ENCODE measurements at places on chromosomes 7 and 10.
A peak's percentile ranks its signal among the peaks of the same experiment; 100 is the strongest.

GRCh38 chr10:12405342-12406320, 56.3 kb downstream of the CAMK1D start:
- DNase-seq = peak; percentile 11

- DNase-seq = no peak
These were observed 8.9 kb upstream of the KCNK18 start for GRCh38 chr10:117188371-117188770.

DNA sequence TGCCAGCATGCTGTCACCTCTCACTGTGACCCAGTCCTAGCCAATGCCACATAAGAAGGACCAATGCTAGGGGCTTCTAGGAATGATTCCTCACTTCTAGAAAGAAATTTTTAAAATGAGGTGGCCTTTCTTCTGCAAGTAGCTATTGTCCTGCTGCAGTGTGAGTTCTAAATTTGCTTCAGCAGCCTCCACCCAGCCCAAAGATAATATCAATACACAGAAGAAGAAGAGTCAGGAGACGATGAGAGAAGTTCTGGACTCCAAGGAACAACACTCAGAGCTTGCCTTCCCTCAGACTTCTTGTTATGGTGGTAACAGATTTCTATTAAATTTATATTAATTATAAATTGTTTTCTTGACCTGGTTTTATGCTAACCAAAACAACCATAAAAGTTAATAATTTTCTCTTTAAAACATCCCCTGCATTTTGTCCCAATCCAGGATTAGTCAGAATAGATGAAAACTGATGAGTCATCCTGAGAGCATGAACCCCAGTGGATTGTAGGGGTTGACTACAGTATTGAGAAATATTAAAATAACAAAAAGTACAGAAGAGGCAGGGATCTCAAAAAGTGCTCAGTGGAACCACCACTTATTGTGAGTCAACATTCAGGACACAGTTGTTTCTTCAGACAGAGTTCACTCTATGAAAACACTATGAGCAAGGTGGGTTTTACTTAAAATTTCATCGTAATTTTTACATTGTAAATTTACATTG, 29.6 kb upstream of the AKR1C2 start:
- no peak for DNase-seq

- no peak for DNase-seq
These were observed 11.6 kb upstream of the CAMK1D start for GRCh38 chr10:12337453-12338372.

- no peak for DNase-seq
These were observed 113.7 kb downstream of the EGFR start for GRCh38 chr7:55132550-55132889.

- DNase-seq = no peak
These were observed 19.3 kb upstream of the TRIM8 start for GRCh38 chr10:102624751-102625645.

DNA sequence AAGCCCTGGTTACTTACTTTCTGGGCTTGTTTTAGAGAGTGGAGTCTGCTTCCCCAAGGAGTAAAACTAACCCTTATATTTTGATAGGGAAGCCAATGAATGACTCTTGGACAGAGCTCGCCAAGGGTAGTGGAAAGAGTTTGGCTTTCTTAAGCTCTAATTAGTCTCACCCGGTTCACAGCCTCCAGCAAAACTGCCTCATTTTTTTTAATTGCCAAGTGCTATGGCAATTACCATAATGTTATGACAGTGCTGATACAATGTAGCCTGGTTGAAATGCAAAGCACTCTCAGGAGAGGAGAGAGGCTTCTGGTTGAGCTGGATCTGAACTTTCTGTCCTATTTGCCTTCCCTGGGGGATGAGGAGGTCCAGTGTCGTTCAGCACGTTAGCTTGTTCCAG, 376.1 kb upstream of the CHRM2 start:
- DNase-seq = no peak

- DNase-seq = no peak
These were observed 90.0 kb upstream of the PAX2 start for GRCh38 chr10:100655326-100655759.

DNA sequence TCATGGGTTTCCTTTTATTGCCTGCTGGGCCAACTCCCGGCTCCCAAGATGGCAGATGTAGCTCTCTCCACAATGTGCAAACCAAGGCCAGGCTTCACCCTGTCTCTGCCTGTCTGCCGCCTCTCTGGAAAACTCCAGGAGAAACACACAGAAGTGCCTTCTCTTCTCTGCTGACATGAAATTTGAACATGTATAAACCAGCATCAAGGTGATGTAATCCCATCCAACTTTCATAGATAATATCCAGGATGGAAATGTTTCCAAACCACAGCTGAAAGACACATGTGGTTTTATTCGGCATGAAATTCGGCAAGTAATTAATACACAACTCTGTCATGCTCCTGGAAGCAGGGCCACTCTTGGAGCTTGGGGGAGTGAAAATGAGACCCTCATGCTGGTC, 297.2 kb downstream of the C7orf25 start:
- no peak for DNase-seq

DNA sequence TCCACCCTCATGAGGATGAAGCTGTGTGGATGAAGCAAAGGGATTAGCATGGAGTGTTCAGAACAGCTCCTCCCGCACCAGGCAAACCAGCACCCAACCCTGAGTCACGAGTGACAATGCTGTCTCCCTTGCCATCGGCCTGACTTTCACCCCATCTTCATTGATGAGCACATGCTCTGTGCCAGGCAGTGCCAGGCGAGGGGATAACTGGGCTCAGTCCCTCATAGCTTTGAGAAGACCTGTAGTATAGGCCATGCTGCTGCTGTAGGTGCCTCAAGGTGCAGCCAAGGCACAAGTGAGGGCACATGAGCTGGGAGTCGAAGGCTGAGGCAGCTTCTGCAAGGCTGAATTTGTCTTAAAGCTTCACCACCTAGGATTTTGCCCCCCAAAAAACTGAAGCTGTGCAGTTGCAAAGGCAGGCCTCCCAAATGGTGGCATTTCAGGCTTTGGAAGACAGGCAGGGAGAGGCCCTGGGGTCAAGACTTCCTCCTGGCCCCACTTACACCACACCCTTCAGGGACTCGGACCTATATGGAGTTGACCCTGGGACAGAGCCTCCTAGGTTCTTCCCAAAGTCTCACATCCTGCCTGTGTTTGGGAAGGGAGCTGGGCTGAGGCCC, 54.2 kb upstream of the GDF10 start:
- DNase-seq = no peak

- DNase-seq = no peak
These were observed 17.2 kb downstream of the ZNF488 start for GRCh38 chr10:47366731-47367460.

GRCh38 chr7:148340438-148341280, 249.9 kb upstream of the C7orf33 start:
- DNase-seq = no peak

DNA sequence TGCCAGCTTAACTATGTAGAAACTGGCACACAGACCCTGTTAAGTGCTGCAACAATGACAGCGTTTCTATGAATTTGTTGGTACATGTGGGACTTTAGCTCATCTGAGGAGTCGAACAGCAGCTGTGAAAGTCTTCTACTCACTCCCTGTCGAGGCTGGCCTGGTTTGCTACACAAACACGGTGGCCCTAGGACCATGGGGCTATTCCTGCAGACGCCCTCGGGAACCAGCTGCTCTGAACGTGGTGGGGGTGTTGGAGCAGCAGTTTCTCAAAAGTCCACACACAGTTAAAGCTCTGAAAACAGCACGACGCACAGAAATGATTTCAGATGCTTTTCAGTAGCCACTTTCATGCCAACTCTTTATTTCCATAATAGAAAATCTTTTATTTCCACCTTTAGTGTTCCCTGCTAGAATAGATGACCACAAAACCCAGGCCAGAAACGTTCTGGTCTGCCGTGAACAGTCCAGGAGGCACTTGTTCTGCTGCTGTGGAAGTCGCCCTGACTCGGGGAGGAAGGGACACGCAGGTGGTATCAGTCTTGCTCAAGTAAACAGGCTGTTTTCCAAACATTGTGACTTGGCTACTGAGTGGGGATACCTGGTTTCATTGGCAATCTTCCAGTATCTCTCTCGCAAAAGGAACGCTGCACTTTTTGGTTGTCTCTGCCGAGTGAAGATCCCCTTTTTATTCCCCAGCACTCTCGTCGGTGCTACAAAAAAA, 21.5 kb downstream of the GUSB start:
- DNase-seq = no peak

DNA sequence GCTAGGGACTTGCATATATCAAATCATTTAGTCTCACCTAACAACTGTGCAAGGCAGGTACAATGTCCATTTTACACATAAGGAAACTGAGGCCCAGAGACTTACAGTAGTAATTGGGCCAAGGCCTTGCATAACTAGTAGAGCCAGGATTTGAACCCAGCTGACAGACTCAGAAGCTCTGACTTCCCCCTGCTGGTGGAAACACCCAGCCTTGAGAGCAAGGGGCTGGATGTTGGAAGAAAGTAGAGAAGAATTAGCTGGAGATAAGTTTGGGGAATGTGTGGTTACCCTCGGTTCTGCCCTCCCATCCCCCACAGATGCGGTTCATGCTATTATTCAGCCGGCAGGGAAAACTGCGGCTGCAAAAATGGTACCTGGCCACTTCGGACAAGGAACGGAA, 2.0 kb downstream of the AP1S1 start:
- DNase-seq = no peak

DNA sequence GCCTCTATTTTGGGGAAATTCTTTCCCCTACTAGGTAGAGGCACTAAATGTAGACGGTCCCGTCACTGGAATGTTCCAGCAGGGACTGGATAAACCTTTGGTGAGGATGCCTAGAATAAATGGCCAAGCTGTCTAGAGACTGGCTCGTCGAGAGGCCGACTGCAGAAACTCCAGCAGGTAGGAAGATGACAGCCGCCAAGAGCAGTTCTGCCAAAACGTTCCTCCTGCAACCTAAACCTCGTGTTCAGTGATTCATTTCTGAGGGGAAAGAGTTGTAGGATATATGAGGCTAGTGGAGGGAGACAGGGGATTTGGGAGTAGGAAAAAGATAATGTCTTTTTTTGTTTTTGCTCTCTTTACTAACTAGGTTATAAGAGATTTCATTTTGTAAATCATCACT, 184.7 kb upstream of the GDF10 start:
- no peak for DNase-seq

DNA sequence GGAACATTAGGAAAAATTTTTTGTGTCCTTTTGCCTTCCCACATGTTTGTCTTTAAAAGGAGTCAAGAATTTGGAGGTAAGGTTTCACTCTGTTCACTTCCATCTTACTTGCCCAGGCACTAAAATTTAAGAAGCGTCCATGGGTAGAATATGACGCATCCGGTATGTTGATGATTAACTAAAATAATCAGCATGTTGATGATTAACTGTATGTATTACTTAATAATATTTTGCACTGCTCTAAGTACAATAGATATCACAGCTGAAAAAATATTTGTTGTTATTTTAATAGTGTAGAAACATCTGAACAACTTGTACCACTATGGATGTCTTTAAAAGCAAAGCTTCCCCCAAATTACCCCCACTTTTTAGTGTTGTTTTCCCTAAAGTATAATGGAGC, 11.5 kb downstream of the ANKRD22 start:
- DNase-seq = no peak

- DNase-seq = no peak
These were observed 562.7 kb downstream of the GALNT17 start for GRCh38 chr7:71694665-71695064.

GRCh38 chr7:74284781-74285259, 4.4 kb upstream of the CLIP2 start:
- peak; percentile 90 for DNase-seq

DNA sequence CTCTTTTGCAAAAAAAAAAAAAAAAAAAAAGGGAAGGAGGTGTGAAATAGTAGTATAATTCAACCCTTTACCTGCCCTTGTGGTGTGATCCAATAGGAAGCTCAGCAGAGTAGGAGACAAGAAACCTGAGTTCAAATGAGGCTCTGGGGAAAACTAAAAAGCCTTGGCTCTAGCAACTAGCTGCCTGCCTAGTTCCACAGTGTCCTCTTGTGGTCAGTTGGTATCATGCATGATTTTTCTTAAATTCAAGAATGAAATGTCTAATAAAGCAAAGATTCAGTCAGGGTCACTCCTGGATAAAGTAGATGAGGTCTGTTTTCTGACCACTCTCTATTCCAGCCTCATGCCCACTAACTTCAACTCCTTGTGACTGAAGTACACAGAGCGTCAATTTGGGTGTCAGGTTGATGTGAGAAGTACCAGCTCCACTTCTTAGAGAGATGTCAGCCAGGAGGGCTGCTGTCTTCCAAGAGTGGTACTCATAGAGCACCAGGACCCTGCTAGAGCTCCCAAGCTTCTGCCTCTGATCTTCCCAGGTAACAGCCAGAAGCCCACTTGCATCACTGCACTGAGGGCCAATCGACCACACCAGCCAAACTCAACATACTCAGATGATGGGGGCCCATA, 10.5 kb downstream of the LSM5 start:
- DNase-seq = no peak

GRCh38 chr10:45241865-45242520, 73.4 kb downstream of the OR13A1 start:
- DNase-seq = no peak

DNA sequence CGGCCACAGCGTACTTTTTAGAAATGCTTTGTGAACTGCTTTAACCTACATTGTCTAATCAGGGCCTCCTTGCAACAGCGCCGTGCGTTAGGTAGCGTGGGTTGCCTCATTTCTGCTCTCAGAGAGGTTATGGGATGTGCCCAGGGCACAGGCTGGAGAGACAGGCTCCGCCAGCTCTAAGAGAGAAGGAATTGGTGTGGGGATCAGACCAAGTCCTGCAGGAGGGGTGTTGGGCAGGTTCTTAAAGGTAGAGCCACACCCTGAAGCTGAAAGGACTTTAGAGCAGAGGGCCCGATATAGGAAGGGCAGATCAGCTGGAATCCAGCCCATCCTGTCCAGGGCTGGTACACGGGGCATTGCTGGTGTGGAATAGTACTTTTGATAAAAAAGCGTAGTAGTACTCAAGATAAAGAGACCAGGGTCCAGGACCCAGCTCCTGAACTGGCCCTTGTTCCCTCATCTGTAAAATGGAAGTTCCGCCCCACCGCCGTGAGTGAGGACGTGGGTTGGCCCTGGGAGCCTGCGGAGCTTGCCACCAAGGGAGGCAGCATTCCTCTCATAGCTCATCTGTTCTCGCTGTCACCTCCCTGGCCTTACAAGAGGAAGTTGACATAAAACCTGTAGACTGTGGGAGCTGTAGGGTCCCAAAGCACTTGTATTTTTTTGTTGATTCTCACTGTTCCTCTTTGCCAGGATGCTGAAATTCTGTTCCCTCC, 37.2 kb downstream of the TMEM120A start:
- DNase-seq = peak; percentile 85

GRCh38 chr10:128364631-128365030, 238.4 kb upstream of the MKI67 start:
- DNase-seq = no peak

GRCh38 chr7:2510909-2511768, 8.4 kb upstream of the LFNG start:
- DNase-seq = no peak

DNA sequence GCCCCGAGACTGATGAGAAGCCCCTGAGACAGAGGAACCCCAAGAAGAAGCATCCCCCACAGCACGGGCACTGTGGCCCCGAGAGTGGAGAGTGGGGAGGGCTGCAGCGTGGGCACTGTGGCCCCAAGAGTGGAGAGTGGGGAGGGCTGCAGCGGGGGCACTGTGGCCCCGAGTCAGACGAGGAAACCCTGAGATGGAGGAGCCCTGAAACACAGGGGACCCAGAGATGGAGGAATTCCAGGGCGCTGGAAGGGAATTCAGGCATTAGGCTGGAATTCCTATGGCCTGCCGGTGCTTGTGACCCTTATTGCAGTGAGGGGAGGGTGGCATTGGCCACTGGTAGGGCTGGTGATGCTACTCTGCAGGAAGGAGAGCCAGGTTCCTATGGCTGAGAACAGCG, 168.6 kb upstream of the SHH start:
- DNase-seq = no peak
